Adrenal gland (tissue), 19 donors: ENCODE measurements at places on chromosomes 1 and 21. TPM values are rescaled to one million over a fixed set of nuclear protein-coding genes. Genes with fewer than 3 reads are reported as not detected.

The RNU1-2 gene
- 2,119 TPM for total RNA-seq

DNA sequence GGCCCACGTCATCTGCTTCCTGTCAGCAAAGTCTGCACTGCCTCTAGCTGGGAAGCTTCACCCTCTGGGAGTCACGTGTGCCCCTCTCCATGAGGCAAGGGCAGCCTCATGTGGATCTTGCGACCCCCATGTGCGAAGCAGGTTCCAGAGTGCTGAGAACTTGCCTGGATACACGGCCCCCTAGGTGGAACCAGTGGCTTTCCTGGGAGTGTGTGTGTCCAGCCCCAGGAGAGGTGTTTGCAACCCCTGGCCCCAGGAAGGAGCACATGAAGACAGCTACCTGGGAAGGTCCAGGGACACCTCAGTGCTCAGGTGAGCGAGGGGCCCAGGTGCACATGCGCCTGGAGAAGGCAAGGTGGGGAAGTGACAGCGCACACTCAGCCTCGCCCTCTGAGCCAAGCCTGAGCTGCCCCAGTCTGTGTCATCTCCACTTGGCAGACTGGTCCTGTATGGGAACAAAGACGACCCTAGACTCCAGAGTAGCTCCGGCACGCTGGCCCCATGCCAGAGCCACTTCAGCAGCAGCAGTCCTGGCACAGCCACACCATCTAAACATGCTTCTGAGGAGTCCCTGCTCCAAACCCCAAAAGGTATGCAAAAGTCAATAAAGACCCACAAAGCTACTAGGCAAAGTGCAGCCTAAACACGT is 8.9 kb downstream of the LSS start:
- no peak for DNase-seq
- H3K4me3 ChIP-seq = no peak overlapping the region
- H3K4me1 ChIP-seq = peaks cover 5% of the 10 kb centered on the region
- H3K27ac ChIP-seq = no peak overlapping the region

GRCh38 chr1:179857009-179857408 is 20.6 kb downstream of the TOR1AIP2 start:
- peaks cover 4% of the 10 kb centered on the region for H3K4me1 ChIP-seq
- H3K36me3 ChIP-seq = no peaks in the 10 kb centered on the region
- no peak overlapping the region for H3K4me3 ChIP-seq
- no peak for DNase-seq
- no peaks in the 10 kb centered on the region for H3K27me3 ChIP-seq

GRCh38 chr21:45822429-45823099 is 159.0 kb upstream of the COL6A1 start:
- no peaks in the 10 kb centered on the region for H3K36me3 ChIP-seq
- H3K27me3 ChIP-seq = no peaks in the 10 kb centered on the region
- H3K27ac ChIP-seq = no peak overlapping the region
- no peaks in the 10 kb centered on the region for H3K4me1 ChIP-seq
- DNase-seq = no peak
- H3K4me3 ChIP-seq = no peak overlapping the region

GRCh38 chr1:30322859-30323257 is 400.5 kb downstream of the MATN1 start:
- no peak for DNase-seq
- H3K4me1 ChIP-seq = no peaks in the 10 kb centered on the region
- H3K36me3 ChIP-seq = no peaks in the 10 kb centered on the region
- no peaks in the 10 kb centered on the region for H3K27me3 ChIP-seq
- H3K27ac ChIP-seq = no peak overlapping the region
- no peak overlapping the region for H3K4me3 ChIP-seq
